ENCODE measurements at places on chromosomes 6 and 20.

DNA sequence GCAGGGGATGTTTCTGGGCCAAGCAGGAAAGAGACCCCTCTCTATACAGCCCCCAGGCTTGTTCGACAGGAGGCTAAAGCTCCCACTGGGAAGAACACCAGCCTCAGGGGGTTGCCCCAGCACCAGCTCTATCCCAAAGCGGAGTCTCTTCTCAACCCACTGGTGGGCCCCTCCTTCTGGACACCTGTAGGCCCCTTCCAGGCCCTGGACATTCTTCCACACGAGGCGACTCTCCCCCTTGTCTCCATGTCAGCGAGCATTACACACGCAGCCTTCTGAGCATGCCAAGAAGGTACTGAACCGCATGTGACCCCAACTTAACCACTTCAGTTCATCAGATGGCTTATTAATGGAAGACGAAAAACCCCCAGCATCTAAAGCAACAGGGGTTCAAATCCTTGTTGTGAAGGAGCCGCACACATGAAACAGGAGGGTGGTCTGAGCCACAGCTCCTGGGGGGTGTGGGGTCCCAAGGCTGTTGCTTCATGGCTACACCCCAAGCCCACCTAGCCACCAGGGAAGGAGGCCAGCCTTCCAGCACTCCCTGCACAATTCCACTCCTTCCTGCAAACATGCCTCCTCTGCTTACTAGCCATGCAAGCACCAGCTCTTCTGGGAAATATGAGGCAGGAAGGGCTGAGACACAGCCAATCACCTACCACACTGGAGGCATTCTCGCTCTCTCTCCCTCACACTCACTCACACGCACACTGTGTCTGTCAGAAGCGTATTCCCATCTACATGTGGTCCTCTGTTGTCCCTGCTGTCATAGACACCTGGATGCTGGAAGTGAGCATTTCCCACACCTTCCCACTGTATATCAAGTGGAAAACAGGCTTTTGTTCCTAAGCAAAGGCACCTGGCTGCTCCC, 104.5 kb downstream of the NOL4L start:
- DNase-seq = no peak

GRCh38 chr6:87794922-87795885, 93.2 kb upstream of the AKIRIN2 start:
- DNase-seq = no peak

DNA sequence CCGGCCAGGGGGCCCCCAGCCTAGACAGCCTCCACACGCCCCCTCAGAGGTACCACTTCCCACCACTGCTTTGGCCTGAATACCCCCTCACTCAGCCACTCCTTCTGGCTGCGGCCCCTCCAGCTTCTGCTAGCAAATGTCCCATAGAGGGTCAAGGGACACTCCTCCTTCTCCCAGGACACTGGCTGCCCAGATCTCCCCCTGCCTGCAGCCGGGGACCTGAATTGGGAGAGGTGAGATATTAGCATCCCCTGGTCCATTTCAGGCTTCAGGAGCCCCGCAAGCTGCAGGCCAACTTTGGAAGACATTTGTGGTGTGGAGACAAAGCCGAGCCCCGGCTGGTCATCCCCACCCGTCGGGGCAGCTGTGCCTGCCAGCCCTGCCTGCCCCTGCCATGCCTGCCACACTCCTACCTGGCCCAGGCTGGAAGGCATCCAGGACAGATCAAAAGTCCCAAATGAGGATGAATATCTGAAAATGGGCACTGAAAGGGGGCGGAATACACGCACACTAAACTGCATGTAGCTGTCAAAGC, 32.5 kb upstream of the FOXC1 start:
- DNase-seq = no peak

- DNase-seq = no peak
Measured at GRCh38 chr6:8329562-8329961, 105.8 kb downstream of the SLC35B3 start.

DNA sequence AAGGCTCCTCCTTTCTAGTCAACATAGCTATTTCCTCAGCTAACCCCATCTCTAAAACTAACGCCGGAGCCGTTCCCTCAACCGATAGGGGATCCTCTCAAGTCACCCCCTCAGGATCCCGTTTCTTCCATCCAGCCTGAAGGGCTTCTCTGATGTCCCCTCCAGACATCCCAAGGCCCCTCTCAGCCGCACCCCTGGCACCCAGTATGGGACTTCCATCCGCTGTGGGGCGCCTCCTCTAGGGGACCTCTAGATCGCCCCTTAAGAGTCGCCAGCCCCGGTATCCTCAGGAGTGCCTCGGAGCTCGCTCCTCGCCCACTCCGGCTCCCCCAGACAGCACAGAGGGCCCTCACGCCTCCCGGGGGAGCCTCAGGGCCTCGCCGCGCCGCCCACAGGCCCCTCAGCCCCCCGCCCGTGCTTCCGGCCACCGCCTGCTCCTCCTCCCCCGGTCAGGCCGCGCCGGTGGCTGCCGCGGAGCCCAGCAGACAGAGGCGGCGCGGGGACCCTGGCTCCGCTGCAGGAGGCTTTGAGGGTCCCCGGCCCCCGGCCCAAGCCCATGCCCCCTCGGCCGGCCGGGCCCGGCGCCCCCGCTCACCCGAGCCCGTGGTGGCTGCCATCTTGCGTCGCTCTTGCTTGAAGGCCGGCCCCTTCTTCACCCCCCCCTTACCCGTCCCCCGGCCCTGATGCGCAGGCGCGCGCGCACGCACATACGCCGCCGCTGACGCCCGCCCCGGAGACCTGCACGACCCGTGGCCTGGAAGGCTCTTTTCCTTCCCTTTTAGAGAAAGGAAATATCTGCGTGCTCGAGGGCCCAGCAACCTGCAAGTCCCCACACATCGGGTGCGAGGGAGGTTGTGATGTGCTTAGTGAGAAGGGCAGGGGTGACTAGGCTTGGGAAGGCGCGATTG, at the start of gene UBE2V1:
Gene UBE2V1 (minus strand): TSS at position 639 of the 908 bp plus-strand sequence. CDS start 22 bp downstream, at position 617.
- DNase-seq = peak; percentile 70

DNA sequence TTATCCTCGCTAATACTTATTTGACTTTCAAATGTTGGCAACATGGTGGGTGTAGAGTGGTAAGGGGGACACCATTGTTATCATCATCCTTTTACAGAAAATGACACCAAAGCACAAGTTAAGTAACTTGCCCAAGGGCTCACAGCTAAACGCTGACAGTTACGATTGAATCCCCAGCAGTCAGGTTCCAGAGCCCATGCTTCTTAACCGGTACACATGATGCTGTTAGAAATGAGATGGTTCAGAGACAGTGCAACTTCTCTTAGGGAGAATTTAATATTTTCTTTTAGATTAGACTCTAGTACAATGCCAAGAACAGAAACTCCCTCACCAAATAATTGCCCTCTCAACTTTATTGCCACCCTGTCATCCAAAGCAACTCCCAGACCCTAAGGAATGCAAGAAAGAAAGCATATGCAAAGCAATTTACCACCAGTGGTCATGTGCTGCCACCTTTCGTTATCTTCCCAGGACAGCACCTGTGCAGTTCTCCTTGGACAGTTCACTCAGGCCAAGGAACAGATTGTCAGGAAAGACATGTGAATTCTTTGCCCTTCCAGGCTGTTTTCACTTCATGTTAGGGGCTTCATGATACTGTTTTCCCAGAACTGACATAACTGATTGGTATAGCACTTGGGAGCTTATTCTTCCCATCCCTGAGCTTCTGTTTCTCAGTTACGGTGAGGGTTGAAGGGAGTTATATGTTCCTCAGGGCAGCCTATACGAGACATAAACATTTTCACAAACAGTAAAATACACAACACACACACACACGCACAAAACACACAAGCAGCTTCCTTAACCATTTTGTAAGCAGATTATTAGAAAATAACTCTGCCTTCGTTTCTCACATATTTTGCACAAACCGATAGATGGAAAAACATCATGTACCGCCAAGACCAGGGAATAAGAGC, 5.1 kb downstream of the HLA-DMA start:
- DNase-seq = peak; percentile 7

DNA sequence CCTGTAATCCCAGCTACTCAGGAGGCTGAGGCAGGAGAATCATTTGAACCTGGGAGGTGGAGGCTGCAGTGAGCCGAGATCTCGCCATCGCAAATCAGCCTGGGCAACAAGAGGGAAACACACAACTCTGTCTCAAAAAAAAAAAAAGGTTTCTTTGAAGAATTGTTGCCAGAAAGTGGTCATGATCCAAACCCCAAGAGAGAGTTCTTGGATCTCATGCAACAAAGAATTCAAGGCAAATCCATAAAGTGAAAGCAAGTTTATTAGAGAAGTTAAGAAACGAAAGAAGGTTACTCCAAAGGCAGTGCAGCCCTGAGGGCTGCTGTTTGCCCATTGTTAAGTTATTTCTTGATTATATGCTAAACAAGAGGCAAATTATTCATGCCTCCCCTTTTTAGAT, 14.5 kb upstream of the KIFC1 start:
- no peak for DNase-seq

- no peak for DNase-seq
Measured at GRCh38 chr6:30813631-30814145, 69.3 kb upstream of the IER3 start.

DNA sequence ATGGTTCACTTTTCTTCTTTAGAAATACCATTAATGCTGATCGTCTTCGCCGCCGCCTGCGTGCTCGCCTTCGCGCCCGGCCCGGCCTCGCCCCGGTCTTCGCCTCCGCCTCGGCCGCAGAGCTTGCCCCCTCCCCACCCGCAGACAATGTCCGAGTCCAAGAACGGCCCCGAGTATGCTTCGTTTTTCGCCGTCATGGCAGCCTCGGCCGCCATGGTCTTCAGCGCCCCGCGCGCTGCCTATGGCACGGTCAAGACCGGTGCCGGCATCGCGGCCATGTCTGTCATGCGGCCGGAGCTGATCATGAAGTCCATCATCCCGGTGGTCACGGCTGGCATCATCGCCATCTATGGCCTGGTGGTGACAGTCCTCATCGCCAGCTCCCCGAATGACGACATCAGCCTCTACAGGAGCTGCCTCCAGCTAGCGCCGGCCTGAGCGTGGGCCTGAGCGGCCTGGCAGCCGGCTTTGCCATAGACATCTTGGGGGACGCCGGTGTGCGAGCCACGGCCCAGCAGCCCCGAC, 4.8 kb upstream of the PRPH2 start:
- DNase-seq = no peak

DNA sequence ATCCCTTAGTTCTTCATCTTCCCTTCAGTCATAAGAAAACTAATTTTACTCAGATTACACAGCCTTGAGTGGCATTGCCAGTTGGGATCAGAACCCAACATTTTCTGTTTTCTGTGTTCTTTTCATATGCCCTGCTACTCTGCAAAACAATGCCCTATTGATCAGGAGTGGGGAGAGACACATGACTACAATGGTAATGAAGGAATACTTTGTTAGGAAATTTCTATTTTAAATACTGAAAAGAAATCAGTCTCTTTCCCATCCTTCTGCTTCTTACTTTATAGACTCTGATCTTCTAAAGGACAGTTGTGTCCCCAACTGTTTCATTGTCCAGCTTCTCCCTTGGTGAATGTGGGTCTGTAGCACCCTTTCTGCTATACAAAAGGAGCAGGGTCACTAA, 5.5 kb upstream of the PKIB start:
- DNase-seq = no peak

Data from NCI-H1092 treated with DMSO at 0.1 percent for 48 hours (cell line).